Left ventricle myocardium inferior (tissue), 1 donor: ENCODE measurements at places on chromosomes 16 and 17. TPM values are rescaled to one million over a fixed set of nuclear protein-coding genes. Genes with fewer than 3 reads are reported as not detected.

GRCh38 chr17:41061964-41062363 is 2.0 kb upstream of the KRTAP2-3 start:
- H3K36me3 ChIP-seq: no peaks in the 10 kb centered on the region
- no peak overlapping the region for H3K4me3 ChIP-seq
- peaks cover 92% of the 10 kb centered on the region for H3K27me3 ChIP-seq
- no peak for DNase-seq
- H3K27ac ChIP-seq: no peak overlapping the region

DNA sequence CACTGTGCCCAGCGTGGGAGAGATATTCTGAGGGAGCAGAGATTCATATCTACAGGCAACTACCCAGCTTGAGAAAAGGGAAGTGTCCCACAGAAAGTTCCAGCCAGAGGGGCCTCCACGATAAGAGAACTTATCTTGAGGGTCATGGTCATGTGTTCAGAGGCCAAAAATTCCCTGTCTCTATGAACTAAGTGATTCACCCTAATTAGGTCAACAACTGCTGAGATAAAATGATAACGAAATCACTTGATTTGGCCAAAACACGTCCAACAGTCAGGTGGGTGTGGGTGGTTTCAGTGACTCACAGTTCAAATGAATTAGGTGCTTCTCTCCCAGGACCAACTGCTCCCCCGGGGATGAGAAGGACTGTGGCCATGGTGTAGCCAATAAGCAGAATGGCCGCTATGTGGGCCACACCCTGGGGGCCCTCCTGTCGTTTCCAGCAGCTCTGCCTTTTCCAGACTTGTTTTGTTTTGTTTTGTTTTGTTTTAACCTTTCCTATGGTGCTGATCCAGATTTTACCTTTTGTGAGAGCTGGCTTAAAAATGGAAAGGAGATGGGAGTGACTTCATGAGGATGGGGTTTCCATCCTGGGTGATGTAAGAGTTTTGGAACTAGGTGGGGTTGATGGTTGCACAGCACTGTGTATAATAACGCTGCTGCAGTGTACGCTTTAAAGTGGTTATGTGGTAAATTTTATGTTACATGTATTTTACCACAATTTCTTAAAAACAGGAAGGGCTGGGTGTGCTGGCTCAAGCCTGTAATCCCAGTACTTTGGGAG is 8.7 kb downstream of the DNAI2 start:
- H3K4me3 ChIP-seq: no peak overlapping the region
- H3K36me3 ChIP-seq: no peaks in the 10 kb centered on the region
- DNase-seq: no peak
- H3K4me1 ChIP-seq: peaks cover 8% of the 10 kb centered on the region
- H3K27me3 ChIP-seq: no peaks in the 10 kb centered on the region

GRCh38 chr16:78641433-78641832 is 542.0 kb downstream of the WWOX start:
- H3K27ac ChIP-seq: no peak overlapping the region
- no peaks in the 10 kb centered on the region for H3K36me3 ChIP-seq
- DNase-seq: no peak

The SDR42E2 gene
- 0.08 TPM for total RNA-seq

DNA sequence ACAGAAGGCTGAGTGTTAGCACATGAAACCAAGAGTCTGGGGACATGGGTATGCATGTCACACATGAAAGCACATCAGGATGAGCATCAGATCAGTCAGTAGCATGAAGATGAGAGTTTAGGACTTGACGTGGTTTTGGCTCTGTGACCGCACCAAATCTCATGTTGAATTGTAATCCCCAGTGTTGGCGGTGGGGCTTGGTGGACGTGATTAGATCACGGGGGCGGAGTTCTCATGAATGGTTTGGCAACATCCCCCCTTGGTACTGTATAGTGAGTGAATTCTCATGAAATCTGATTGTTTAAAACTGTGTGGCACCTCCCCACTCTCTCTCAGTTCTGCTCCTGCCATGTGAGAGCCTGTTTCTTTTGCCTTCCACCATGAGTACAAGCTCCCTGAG is 46.4 kb downstream of the CNGB1 start:
- peaks cover 9% of the 10 kb centered on the region for H3K27me3 ChIP-seq
- no peak overlapping the region for H3K4me3 ChIP-seq
- DNase-seq: no peak
- H3K27ac ChIP-seq: no peak overlapping the region
- no peaks in the 10 kb centered on the region for H3K4me1 ChIP-seq

DNA sequence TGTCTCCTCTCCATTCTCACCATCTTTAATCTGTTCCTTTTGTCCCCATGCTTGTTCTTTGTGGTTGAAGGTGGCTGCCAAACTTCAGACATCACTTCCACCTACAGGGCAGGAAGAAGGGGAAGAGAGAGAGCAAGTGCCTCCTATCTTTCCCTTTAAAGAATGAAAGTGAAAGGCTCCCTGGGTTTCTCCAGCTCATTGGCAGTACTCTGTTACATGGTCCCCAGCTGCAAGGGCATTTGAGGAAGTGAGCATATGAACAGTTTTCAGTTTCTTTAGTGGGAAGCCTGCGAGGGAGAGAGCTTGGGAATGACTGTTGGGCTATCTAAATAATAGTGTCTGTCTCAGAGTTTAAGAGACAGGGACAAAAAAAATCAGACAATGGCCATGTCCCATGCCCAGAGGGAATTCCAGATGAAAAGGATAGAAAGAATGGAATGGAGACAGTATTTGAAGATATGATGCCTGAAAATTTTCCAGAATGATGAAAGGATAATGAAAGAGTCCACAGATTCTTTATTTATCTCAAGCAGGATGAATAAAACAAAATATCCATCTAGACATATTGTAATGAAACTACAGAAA is 159.9 kb downstream of the LGALS9B start:
- H3K27ac ChIP-seq: no peak overlapping the region
- peaks cover 23% of the 10 kb centered on the region for H3K36me3 ChIP-seq
- H3K4me3 ChIP-seq: no peak overlapping the region
- H3K4me1 ChIP-seq: no peaks in the 10 kb centered on the region
- no peaks in the 10 kb centered on the region for H3K27me3 ChIP-seq
- DNase-seq: no peak

The ZBTB4 gene
- 63.4 TPM for total RNA-seq

The CDIP1 gene
- total RNA-seq: 48.5 TPM

- no peak for DNase-seq
- no peak overlapping the region for H3K4me3 ChIP-seq
- H3K27me3 ChIP-seq: no peaks in the 10 kb centered on the region
- no peak overlapping the region for H3K27ac ChIP-seq
These were observed 14.9 kb downstream of the C17orf50 start for GRCh38 chr17:35775583-35775982.

The RNF43 gene
- total RNA-seq: 4.7 TPM

The LSM12 gene
- total RNA-seq: 41.2 TPM

DNA sequence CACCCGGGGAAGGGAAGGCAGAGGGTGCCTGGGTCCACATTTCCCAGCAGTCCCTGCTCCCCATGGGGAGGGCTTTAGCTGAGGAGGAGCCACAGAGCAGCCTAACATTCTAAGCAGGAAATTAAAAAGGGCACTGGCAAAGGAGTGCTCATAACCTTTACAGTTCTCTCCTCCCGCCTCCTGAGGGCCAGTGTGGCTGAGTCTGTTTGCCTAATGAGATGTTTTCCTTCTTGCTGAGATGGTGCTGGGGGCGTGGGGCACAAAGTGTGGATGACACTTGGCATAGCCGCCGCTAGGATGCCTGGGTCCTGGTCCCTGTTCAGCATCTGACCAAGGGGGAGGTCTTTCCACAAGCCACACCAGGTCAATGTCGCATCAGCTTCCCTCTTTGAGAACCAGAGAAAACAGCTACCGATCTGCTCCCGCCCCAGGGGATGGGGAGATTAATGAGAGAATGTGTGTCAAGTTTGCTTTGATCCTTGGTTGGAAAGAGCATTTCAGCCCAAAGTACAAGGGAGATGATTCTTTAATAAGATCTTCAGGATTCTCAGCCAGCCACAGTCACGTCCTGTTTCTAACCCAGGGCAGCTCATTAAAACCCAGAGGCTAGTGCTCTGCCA is 5.8 kb downstream of the KIF18B start:
- no peaks in the 10 kb centered on the region for H3K36me3 ChIP-seq
- DNase-seq: no peak
- no peak overlapping the region for H3K4me3 ChIP-seq
- peaks cover 23% of the 10 kb centered on the region for H3K4me1 ChIP-seq

The MAPT gene
- total RNA-seq: 28.6 TPM

The ACE gene
- 6.2 TPM for total RNA-seq

DNA sequence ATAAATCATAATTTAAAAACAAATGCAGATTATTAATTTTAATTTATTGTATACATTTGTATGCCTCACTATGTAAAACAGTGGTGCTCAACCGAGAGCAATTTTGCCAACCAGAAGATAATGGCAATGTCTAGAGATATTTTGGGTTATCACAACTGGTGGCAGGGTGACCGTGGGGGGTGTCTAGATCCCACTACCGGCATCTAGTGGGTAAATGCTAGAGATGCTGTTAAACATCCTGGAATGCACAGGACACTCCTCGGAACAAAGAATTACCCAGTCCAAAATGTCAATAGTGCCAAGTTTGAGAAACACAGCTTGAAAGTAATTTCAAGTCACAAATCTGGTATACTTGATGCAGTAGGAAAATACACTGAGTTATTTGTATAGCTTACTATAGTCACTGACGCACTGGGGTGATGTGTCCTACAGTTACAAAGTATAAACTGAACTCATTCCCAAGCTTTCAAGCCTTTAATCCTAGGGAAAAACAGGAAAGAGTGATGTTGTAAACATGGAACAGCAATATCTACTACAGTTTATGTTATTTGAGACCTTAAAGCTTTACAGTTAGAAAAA is 133.5 kb downstream of the BRIP1 start:
- no peaks in the 10 kb centered on the region for H3K27me3 ChIP-seq
- no peak for DNase-seq
- H3K36me3 ChIP-seq: no peaks in the 10 kb centered on the region
- no peaks in the 10 kb centered on the region for H3K4me1 ChIP-seq

DNA sequence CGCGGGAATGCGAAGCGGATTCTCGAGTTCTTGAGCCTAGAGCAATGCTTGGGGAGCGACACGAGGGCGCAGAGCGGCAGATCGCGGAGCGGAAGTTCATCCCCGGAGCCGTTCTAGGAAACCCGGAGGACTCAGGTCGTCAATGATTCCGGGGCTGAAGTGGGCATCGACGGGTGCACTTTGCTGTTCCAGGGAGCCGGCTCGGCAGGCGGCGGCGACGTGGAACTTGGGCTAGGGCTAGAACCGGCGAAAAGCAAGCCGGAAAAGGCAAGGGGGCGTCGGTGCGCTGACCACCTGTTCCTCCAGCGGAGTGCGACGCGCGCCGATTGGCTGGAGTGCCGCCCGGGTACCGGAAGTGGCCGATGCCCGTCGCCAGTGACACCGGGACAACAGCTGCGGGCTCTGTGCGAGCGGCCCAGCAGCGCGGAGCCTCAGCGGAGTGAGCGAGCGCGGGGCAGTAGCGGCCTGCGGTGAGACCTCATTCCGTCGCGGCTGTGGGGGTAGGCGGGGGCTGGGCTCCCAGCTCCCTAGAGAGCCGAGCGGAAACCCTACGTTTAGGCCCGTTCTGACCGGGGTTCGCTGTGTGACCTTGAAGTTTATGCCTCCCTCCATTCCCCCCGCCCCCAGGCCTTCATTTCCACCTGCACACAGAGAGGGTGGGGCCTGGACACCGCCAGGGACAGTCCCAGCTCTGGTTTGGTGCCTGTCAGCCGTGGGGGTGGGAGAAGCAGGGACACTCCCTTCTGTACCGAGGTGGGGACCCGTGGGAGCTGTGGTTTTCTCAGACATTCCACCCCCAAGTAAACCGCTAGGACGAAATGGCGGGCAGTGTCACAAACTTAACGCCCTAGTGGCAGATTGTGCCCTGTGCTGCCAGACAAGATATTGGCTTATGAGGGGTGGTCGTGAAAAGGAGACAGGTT is at the start of gene ZFP3:
TSS of gene ZFP3 (plus strand) at position 362 of the 923 bp plus-strand sequence. CDS start 13,038 bp downstream, outside the sequence.
- H3K27me3 ChIP-seq: peaks cover 9% of the 10 kb centered on the region
- peak within 1 kb of the TSS; percentile 99 for H3K4me3 ChIP-seq
- peaks cover 44% of the 10 kb centered on the region for H3K4me1 ChIP-seq
- peak; percentile 87 for DNase-seq

The TAX1BP3 gene
- 165 TPM for total RNA-seq

DNA sequence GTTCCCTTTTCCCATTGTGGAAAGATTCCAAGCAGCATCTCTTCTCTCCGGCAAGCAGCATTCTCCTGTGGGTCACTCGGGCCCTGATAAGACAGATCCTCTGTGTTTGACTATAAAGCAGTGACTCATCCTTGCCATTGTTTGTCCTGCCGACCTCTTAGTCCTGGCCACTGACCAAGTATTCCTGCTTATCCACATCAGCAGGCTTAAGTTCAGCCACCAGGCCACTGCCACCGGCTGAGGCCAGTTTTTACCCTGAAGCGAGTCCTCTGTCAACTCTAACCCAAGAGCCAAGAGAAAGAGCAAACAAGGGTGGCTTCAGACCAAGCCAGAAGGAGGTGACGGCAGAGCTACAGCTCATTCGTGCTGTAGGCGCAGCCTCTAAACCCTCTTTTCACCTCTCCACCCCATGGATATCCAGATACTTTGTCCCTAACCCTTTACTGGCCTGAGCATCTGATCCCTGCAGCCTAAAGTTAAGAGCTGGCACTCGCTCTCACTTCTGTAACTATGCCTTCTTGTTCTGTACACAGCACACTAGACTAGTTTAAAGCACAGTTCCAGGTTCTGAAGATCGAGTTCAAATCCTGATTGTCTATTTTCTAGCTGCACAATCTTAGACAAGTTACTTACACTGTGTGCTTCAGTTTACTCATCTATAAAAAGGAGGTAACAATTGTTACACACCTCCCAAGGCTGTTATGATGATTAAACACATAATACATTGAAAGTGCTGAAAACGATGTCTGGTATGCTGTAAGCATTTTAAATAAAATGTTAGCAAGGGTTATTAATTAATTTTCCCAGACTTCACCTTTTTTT is 31.0 kb downstream of the SOX9 start:
- H3K27me3 ChIP-seq: no peaks in the 10 kb centered on the region
- peak overlapping the region; percentile 87 for H3K27ac ChIP-seq
- DNase-seq: peak; percentile 52
- peak overlapping the region; percentile 29 for H3K4me3 ChIP-seq

The SPATA22 gene
- total RNA-seq: 0.44 TPM

- no peak for DNase-seq
- no peak overlapping the region for H3K4me3 ChIP-seq
- peaks cover 95% of the 10 kb centered on the region for H3K36me3 ChIP-seq
- peaks cover 58% of the 10 kb centered on the region for H3K4me1 ChIP-seq
These were observed 6.9 kb downstream of the HERPUD1 start for GRCh38 chr16:56938664-56939513.

The CA7 gene
- not detected for total RNA-seq

The PRSS27 gene
- total RNA-seq: 0.11 TPM

The KRT15 gene
- not detected for total RNA-seq

- no peak overlapping the region for H3K4me3 ChIP-seq
- no peaks in the 10 kb centered on the region for H3K27me3 ChIP-seq
- peaks cover 34% of the 10 kb centered on the region for H3K4me1 ChIP-seq
- no peak for DNase-seq
- H3K36me3 ChIP-seq: peaks cover 38% of the 10 kb centered on the region
These were observed 18.2 kb upstream of the IL17C start for GRCh38 chr16:88619859-88620815.

- H3K4me3 ChIP-seq: no peak overlapping the region
- peaks cover 31% of the 10 kb centered on the region for H3K27me3 ChIP-seq
- DNase-seq: no peak
- H3K27ac ChIP-seq: no peak overlapping the region
- H3K4me1 ChIP-seq: no peaks in the 10 kb centered on the region
These were observed 29.8 kb upstream of the XYLT2 start for GRCh38 chr17:50316016-50316587.
